ENCODE measurements at places on chromosomes 7 and 10.

DNA sequence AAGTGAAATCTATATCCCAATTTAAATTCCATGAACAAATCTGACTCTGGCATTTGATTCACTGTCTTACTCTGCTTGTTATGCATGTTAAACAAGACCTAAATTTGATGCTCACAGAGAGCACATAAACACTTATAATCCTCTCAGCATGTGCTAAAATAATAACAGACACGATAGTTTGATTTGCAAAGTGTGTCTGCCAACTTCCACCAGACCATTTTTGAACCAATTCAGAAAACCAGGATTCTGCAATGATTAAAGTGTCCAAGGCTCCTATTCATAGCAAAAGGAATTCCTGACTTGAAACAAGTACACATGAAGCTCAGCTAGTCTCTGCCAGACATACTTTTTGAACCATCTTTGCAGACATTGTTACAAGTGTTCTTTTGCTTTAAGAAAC, 11.2 kb downstream of the RBM20 start:
- DNase-seq, result no peak

DNA sequence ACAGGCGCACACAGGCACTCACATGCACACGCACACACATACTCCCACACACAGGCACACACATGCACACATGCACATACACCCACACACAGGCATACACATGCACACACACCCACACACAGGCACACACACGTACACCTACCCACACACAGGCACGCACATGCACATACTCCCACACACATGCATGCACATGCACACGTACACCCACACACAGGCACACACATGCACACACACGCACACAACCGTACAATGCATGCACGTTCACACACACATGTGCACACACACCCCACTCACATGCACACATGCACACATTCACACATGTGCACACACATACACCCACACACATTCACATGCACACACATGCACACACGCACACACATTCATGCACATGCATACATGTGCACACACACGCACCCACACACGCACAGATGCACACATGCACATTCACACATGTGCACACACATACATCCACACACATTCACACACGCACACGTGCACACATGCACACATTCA, 59.3 kb downstream of the MKI67 start:
- no peak for DNase-seq

DNA sequence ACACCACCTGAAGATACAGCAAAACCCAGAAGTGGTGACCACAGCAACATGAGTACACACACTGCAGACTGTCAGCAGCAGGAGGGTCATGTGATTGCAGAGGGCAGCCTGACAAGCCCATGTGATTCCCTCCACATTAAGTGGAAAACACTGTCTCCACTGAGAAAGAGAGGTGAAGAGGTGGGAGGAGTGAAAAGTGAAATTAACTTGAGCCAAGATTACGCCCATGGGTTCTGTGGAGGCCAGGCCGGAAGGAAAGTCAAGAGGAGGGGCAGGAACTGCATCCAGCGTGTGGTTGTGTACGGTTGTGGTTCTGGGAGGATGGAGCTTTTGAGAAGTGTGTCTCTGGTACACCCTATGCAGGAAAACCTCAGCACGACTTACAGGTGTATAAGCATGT, 138.5 kb downstream of the PLXNA4 start:
- DNase-seq, result no peak

DNA sequence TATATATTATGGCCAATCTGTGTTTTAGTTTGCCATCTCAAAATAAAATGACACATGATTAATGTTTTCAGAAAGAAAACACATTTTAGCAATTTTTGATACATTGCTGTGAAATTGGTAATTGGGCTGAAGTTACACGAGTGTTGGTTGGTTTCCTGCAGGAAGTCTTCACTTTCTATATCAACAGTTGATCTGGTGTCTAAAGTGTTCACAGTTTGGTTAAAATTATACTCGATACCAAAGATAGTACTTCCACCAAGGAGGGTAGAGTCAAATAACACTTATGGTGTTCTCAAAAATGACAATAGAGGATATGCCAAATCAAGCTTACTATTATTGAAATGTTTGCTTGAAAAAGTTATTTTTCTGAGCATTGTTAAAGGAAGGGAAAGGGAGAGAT, 120.3 kb upstream of the GLCCI1 start:
- DNase-seq, result no peak

DNA sequence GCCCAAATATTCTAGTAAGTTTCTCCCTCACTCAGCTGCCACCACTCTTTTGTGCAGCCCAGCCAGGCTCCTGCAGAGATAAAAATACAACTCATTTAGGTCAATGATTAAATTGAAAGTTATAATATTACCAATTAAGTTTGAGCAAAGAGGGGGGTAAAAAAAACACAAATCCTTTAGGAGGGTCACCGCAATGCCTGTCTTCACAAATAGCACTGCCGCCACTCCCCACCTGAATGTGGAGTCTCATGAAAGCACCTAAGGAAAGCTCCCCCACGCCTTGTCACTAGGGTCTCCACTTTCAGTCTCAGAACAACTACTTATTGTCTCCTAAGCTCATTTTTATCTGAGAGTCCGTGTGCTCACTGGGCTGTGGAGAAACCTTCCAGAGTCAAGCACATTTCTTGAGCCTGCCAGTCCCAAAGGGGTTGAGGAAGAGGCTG, 148.7 kb downstream of the FGFR2 start:
- no peak for DNase-seq

- DNase-seq, result no peak
Observed at GRCh38 chr10:3002304-3002703, 65.0 kb upstream of the PFKP start.

DNA sequence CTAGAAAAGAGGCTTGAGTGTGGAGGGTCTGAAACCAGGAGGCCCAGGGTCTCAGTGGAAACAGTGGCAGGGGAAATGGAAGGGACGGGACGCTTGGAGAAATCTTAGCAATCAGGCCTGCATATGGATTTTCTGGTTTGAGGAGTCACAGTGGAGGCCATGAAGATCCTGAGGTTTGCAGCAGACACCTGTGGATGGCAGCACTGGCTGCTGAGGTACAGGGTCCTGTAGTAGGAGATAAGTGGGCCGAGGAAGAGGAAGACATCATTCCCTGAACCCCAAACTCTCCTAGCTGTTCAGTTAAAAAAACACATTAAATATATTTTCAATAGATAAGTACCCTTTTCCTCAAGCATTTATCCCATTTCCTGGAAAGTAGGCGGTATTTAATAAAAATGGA, 208.8 kb upstream of the IGFBP3 start:
- DNase-seq, result no peak

- DNase-seq, result no peak
Observed at GRCh38 chr7:104814671-104815400, 199.2 kb upstream of the KMT2E start.

DNA sequence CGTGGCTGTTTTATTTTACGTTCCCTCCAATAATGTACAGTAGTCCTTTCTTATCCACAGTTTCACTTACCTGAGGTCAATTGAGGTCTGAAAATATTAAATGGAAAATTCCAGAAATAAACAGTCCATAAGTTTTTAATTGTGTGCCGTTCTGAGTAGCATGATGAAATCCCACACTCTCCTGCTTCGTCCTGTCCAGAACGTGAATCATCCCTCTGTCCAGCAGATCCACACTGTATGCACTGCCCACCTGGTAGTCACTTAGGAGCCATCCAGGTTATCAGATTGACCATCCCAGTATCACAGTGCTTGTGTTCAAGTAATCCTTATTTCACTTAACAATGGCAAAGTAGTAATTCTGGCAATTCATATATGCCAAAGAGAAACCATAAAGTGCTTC, 46.3 kb downstream of the STARD3NL start:
- DNase-seq, result no peak

DNA sequence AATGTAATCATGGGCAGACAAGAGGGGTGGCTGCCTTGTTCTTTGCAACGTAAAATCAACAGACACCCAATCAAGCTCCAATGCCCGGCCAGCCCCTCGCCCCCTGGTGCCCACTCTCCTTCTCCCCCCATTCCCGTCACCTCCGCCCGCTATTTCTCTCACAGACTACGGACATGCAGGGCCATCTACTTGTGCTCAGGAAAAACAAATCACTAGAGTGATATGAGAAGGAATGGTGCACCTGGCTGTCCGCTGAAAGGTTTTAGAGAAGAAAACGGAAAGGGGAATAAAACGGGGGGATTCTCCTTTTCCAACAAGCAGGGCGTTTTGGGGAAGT, 396 bp downstream of the GRM8 start:
- DNase-seq, result no peak

- DNase-seq, result no peak
Observed at GRCh38 chr7:80392229-80393169, 119.4 kb downstream of the GNAT3 start.

- no peak for DNase-seq
Observed at GRCh38 chr10:132471484-132471883, 66.1 kb upstream of the INPP5A start.

DNA sequence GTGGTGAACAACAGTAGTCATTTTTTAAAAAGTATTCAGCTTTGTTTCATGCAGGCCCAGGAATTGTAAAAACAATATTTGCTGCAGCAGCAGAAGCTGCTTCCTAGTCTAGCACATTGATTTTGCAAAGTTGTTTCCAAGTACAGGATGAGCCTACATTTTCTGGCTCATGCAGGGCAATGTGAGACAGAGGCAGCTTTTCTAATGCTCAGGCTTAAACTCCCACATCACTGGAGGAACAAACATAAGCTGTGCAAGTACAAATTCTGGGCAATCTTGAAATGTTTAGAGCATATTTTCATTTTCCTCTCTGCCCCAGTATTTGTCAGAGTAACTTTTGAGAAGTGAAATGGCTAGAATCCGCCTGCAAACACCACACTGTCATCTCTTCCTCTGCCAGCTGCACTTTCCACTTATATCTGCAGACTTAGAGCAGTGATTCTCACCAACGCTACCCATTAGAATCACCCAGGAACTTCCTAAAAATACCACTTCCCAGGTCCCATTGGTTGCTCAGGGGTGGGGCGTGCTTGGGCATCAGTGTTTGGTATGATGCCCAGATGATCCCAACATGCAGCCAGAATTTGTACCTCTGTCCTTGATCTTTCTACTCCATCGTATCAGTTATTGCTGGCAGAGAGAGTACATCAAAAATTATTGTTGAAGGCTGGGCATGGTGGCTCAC, 304.1 kb upstream of the LRGUK start:
- no peak for DNase-seq

DNA sequence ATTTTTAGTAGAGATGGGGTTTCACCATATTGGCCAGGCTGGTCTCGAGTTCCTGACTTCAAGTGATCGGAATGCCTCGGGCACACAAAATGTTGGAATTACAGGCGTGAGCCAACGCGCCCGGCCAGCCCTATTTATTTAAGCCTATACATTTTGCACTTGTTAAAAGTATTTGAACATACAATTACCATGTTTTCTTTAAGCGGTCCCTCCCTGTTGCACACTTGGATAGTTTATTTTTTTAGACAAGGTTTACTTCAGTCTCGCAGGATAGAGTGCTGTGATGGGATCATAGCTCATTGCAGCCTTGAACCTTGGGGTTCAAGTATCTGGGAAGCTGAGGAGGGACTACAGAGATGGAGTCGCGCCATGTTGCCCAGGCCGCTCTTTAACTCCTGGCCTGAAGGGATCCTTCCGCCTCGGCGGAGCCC, 35.7 kb upstream of the SRRM3 start:
- no peak for DNase-seq

- no peak for DNase-seq
Observed at GRCh38 chr7:96218664-96219243, 103.1 kb downstream of the SLC25A13 start.

GRCh38 chr7:1611708-1612241, 41.9 kb upstream of the PSMG3 start:
- no peak for DNase-seq

DNA sequence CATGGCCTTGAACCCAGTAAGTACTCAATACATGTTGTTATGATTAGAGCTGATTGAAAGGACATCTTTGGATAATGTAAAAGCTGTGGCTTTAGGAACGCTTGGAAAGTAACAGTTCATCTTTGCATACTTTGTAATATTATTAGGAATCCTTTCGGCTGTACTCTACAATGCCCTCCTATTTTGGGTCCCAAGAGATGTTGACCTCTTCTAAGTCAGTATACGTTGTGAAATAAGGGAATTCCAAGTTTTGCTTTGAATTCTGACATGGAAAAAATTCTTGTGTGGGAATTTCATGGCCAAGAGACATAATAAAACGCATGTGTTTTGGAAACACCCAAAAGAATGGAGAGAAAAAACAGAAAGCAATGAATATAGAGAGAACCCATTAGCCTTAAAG, 7.7 kb downstream of the AGR3 start:
- DNase-seq, result no peak

DNA sequence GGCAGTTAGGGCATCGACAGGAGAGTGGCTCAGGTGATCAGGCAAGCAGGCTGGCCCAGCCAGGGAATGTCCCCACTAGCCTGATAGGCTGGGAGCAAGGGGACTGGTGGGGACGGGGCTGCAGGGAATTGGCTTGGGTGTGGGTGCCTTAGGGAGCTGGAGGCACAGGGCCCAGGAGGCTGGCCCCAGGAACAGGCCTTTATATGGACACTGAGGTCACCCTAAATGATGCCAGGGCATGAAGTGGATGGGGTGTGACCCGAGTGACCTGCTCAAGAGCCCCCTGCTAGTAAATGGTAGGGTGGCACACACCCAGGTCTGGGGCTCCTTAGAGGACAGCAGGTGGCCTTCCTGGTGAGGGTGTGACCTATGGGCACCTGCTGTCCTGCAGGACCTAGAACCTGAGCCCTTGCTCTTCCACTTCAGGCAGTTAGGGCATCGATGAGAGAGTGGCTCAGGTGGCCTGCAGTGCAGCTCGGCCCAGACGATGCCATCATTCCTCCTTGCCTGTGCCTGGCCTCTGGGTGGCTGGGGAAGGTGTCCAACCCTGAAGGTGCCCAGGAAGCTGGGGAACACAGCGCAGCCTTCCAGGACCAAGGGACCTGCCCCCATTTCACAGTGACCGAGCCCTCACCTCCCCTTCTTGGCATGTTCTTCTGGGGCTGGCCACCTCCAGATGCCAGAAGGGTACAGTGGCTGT, 51.7 kb upstream of the LEP start:
- DNase-seq, result no peak

- no peak for DNase-seq
Observed at GRCh38 chr7:92699560-92699959, 109.4 kb upstream of the FAM133B start.

- no peak for DNase-seq
Observed at GRCh38 chr7:134942690-134943466, 43.4 kb upstream of the AGBL3 start.

DNA sequence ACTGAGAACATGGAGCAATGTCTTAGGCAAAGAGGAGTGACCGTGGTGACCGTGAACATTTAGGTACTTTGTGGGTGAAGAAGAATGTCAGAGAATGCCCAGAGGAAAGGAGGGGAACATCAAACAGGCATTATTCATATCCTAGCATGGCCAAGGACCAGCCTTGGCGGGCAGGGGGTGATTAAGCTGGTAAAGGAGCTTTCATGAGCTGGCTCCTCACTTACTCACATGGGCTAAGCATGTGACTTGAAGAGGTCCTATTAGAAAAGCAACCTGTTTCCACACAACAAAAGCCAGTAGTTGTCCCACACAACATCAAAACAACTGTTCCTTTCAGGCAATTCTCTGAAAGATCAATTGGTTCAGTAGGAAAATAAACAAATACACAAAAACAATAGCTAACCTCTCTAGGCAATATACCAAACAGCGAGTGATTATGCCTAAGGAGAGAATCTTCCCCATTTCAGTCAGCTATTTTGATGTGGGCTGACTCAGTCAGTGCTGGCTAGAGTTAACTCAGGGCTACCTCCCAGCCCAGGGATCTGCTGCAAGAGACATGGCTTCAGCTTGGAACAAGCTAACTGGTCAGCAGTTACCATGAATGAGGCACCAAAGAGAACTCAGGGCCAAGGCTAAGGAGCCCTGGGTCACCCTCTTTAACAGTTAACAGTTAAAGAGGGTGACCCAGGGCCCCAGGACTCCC, 283.5 kb downstream of the ARHGAP12 start:
- no peak for DNase-seq

Measured in NCI-H2081 treated with DMSO at 0.1 percent for 48 hours (cell line).